ENCODE measurements at places on chromosomes 12 and 14.

GRCh38 chr12:85920324-85920947 lies 46.3 kb downstream of the NTS start:
- no peak for DNase-seq

GRCh38 chr12:84706374-84706773 lies 206.2 kb downstream of the SLC6A15 start:
- DNase-seq: no peak

- no peak for DNase-seq
Measured at GRCh38 chr14:71400871-71401321, 493.6 kb downstream of the PCNX1 start.

DNA sequence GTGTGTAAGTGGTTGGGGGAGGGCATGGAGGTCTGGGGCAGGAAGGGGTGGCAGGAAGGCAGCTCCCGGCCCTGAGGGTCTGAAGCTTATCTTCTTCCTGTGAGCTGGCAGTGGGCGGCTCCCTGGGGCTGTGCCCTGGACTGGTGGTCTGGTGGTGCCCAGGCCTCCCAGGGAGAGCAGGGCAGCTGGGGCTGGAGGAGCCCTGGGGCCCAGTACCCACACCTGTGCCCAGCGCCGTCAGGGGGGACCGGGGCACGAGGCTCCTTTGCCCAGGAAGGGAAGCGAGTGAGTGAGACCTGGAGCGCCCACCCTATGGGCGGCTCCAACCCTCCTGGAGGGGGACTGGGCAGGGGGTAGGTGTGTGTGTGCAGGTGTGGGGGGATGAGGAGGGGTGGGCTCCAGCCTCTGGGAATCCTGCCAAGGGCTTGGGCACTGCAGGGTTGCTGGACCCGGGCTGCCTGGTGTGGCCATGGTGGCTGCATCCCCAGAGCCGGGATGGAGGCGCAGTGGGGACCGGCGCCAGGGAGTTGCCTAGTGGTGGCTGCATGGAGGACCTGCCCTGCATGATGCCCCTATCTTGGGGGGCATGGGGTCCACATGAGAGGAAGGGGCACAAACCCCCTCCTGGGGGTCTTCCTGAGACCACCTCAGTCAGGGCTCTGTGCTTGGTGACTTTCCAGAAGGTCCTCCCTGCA lies 353.6 kb downstream of the TMEM121 start:
- DNase-seq: no peak

GRCh38 chr14:23727566-23728335 lies 91.6 kb downstream of the DHRS2 start:
- no peak for DNase-seq

GRCh38 chr12:2258025-2258424 lies 205.2 kb downstream of the CACNA1C start:
- no peak for DNase-seq

DNA sequence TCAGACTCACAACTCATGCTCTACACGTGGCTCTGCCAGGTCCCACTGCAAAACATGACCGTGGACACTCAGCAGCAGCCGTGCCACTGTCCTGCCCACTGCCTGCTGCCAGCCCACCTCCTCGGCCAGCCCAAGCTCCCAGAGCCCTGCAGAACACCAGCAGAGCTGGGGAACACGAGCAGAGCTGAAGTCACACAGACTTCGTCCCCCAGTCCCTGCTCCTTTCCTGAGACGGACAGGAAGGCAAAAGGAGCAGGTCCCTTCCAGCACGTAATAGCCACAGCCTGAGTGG lies 152.1 kb downstream of the DPF3 start:
- no peak for DNase-seq

- DNase-seq: no peak
Measured at GRCh38 chr12:116490471-116490870, 68.7 kb upstream of the MAP1LC3B2 start.

Data from stimulated activated CD4-positive, alpha-beta T cell treated with anti-CD3 and anti-CD28 coated beads, Interleukin-1b, Interleukin-23, amount 100 ng/mL, for 24 hours (primary cell).